ENCODE measurements at places on chromosomes 2 and 18.

GRCh38 chr2:23093513-23093912, 291.5 kb upstream of the KLHL29 start:
- DNase-seq: no peak

DNA sequence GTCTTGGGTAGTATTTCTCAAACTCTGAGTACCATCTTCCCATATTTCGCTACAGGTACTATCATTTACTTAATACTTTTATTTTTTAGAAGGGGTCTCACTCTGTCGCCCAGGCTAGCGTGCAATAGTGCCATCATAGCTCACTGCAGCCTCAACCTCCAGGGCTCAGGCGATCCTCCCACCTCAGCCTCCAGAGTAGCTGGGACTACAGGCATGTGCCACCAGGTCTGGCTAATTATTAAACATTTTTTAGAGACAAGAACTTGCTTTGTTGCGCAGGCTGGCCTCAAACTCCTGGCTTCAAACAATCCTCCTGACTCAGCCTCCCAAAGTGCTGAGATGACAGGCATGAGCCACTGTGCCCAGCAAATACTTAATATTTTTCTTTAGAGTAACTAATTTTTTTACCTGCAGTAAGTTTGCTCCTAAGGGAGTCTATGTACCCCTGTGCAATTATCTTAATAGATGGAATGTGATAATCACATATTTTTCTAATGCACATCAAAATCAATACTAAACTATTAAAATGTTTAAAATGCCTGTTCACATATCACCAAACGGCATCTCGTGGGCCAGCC, 100.6 kb upstream of the ST3GAL5 start:
- DNase-seq: no peak

DNA sequence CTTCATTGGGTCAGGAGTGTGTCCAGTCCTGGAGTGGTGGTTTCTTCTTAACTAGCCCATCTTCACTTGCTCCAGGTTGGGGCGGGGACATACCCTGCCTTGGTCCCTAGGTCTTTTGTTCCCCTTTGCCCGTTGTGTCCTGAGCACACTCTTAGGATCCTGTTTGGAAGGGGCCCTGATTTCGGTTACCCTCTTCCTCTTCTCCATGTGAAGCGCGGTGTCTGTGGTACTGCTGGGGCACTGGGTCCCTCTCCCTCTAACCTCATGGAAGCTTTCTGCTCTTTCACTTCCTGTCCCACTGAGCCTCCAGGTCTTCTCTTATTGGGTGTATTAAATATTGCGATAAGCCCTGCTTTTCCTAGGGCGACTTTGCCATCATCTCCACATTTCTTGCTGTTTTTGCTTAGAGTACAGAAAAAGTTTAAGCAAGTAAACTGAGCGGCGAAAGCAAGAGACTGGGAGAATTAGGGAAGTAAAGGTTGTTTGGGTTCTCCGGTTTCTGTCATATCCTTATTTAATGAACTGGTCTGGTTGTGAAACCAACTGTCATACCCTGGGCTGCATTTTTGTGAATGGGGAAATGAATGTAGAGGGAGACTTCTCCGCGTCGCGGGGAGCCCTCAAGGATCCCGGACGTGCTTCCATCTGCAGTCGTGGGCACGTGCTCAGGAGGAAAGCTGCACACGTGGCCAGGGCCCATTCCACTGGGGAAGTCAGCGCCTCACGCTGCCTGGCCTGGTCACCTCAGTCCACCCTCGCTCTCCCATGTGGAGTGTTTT, 73.8 kb upstream of the B3GNT7 start:
- DNase-seq: no peak

DNA sequence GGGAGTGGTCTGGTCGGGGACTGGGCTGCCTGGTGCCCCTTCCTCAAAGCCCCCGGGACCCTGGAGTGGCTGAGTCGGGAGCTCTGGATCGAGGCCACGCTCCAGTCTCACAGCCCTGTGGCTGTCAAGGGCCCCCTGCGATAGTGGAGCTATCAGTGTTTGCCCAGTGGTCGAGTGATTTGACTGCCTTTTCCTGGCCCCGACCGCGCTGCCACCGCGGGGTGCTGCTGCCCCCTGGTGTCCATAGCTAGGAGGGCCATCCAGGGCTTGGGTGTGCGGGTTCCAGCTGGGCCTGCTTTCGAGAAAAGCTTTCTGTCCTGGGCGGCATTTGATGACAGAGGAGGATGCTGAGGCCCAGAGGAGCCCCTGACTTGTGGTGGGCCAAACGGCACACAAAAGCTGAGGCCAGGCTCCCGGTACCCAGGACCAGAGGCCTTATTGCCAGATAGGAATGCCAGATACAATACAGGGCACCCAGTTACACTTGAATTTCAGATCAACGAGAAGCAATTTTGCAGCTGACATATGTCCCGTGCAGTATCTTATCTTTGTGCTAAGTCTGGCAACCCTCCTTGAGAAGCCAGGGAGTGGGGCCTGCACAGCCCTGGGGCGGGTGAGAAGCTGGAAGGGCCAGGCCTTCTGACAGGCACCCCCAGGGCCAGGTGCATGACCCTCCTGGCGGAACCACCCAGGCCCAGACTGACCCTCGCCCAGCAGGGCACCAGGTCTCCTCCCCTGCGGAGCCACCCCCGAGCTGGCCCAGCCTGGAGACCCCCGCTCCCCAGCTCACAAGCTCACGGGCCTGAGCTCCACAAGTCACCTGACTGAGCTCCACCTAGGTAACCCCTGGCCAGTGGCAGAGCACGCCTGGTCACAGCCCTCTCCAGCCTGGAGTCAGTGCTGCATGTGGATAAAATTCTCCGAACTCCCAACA, 13.0 kb downstream of the ODC1 start:
- peak; percentile 76 for DNase-seq

DNA sequence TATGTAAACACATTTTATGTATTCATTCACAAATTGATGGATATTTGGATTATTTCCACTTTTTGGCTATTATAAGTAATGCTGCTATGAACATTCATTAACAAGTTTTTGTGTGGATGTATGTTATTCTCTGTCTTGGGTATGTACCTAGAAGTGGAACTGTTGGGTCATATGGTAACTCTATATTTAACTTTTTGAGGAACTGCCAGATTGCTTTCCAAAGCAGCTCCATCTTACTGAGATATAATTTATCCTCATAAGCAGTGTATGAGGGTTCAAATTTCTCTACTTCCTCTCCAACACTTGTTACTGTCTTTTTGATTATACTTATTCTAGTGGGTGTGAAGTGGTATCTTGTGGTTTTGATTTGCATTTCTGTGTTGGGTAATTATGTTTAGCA, 7.1 kb upstream of the EML6 start:
- DNase-seq: no peak
